ENCODE measurements at places on chromosomes 5 and 9.

DNA sequence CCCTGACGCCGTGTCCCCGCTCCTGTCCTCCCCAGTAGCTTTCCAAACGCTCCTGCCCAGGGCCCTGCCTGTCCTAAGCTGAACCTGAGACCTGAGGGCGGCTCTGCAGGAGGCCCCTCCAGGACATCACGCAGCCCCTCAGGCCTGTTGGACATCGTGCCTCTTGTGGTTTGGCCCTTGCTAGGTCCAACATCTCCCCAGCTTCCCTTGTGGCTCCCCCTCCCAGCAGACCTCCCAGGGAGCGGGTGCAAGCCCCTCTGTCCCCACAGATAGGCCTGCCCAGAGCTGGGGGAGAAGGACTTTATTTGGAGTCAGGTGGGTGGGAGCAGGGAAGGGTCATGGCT lies 4.1 kb downstream of the OBP2B start:
- ATAC-seq: no peak

DNA sequence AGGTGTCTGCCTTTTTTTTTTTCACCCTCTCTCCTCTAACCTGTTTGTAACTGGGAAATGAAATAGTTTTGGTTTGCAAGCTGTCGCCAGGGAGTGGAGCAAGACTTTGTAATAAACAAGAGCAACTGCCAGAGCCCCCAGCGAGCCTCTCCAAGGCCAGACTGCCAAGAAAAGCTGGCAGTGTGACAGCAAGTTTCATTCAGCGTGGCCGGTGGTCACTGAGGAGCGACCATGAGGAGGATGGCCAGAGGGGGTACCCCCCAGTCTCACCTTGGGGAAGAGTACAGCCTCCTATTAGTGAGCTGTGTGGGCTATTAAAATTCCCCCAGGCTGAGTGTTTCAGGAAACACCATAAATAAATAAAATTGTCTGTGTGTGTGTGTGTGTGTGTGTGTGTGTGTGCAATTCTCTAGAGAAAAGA lies 49.9 kb downstream of the ZFAND5 start:
- ATAC-seq: peak; percentile 48

- ATAC-seq: peak; percentile 82
Observed at GRCh38 chr5:108093186-108093585, 288.7 kb downstream of the FBXL17 start.

- ATAC-seq: peak; percentile 44
Observed at GRCh38 chr5:96433066-96433447, at the start of gene PCSK1. Gene PCSK1 (minus strand): TSS chr5:96433248. CDS start chr5:96433042, 206 bp downstream.

DNA sequence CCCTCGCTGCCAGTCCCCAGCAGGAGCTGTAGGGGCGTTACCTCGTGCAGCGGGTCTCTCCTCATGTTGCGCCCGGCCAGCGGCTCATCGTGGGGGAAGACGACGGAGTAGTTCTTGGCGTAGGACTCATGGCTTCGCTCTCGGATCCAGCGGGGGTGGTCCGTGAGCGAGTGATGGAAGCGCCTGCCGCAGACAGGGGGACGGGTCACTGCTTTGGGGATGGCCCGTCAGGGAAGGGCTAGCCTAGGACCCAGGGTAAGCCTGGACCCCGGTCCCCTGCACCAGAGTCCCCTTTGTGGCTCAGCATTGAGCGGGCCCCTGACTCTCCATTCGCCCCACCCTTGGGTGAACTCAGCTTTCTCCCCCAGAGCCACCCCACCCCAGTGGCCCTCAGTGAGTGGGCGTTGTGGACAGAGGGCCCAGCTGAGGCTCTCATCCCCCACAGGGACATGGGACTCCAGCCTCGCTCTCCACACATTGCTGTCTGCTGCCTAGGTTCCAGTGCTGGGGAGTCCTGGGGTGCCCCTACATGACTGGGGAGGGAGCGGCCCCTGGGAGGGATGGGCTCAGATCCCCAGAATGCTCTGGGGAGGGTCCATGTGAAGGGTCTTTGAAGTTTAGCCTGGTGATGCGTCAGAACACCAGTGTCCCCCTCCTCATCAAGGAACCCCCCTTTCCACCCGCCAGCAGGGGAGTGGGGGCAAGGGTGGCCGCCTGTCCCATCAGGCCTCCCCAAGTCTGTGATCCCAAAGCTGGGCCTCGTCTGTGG lies 29.7 kb downstream of the SARDH start:
- no peak for ATAC-seq

DNA sequence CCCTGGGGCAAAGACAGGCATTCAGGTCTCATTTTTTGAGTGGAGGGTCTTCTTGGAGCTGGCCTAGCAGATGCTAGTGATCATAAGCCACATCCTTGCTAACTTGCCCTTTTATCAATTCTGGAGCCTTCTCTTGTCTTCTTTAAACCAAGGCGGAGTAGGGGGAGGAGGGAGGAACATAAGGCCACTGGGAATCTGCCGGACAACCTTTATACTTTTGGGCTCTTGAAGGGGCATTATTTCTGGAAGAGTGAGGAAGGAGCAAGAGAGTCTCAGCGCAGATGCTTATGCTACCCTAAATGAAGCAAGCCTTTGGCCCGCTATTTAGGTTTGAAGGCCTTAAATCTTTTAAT lies 2.0 kb downstream of the TMEFF1 start:
- no peak for ATAC-seq

DNA sequence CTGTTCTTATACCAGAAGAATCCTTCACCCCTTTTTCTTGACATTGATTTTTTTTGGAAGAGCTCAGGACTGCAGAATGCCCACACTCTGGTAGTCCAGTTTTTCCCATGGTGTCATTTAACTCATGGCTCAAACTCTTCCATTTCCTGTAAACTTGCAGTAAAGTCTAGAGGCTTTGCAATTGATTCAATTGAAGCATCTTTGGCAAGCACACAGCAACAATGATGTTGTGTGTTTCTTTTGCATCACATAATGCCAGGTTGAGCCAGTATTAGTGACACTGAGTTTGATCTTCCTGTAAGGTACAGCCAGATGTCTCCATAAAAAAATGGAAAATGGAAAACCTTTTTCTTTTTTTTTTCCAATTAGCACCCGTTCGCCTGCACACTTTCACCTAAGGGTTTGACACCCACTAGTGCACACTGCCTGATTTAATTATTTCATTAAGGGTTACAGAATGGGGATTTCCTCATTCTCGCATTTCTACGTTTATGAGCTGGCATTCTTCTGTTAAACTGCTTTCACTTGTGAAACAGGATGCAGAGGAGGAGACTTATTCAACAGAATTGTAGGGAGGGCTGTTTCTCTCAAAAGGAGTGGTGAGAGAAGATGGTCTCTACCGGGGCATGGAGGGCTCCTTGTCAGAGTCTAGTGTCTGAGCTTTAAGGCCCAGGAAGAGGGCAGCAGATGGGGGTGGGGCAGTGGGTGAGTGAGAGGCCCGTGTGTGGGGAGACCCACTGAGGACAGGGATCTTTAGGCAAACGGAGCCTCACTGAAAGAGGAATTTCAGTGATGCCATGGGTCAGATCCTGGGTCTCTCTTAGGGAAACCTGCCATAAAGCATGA lies 2.2 kb upstream of the S1PR3 start:
- ATAC-seq: no peak

GRCh38 chr9:35070823-35071813 lies 1.3 kb downstream of the VCP start:
- ATAC-seq: no peak

- ATAC-seq: no peak
Observed at GRCh38 chr5:33242277-33242676, 198.5 kb upstream of the TARS1 start.
